ENCODE measurements at places on chromosomes 7 and 10.
A peak's percentile ranks its signal among the peaks of the same experiment; 100 is the strongest.

- DNase-seq: no peak
These were observed 305.6 kb upstream of the ANKRD30A start for GRCh38 chr10:36819781-36820180.

GRCh38 chr10:61837755-61838171 lies 63.7 kb upstream of the ARID5B start:
- peak; percentile 18 for DNase-seq

DNA sequence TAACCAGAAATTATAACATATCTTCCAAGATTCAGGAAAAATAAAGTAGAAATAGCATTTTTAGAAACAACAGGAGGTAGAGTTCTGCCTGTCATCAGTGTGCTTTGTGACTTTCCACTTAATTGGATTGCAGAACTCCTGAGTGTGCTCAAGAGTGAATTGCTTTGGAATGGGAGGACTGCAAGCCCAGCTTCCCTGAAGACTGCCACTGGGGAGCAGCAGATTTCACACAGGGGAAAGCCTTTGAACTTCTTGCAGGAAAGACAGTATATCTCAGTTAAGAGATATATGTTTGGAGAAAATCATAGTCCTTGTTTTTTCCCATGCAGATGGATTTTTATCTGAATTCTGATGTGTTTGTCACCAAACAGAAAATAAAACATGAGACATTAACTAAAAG lies 124.5 kb downstream of the TMEM168 start:
- DNase-seq: peak; percentile 6

DNA sequence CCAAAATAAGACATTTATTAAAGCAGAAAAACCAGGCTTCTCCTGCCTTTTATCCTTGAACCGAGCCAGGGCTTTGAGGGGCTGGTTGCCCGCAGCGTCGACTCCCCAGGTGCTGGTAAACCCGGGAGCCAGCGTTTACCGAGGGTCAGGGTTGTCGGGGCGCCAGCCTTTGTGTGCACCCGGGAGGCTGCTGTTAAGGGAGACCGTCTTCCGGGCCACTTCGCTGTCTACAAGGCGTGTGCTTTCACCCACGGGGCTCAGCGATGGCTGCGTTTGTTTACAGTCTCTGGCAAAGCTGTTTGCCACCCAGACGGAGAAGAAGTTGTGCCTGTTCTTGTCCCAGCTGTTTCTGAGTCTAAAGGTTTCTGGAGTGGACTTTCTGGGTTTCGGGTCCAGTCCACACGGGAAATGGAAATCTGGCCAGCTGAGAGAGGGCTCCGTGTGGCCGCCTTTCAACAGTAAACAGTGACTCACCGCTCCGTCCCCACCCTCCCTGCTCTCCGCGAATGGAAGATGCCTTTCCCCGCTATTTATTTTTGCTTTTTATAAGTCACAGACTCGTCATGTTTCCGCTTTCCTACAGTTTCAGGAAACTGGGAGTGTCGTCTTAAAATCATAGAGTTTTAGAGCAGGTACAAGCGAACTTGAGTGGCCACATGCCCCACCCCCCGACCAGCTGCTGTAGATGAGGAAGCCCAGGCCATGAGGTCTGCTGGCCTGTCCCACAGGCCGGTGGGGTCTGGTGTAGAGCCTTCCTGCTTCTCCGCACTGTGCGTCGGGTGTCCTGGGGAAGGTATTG lies 2.2 kb downstream of the MAFK start:
- peak; percentile 61 for DNase-seq

DNA sequence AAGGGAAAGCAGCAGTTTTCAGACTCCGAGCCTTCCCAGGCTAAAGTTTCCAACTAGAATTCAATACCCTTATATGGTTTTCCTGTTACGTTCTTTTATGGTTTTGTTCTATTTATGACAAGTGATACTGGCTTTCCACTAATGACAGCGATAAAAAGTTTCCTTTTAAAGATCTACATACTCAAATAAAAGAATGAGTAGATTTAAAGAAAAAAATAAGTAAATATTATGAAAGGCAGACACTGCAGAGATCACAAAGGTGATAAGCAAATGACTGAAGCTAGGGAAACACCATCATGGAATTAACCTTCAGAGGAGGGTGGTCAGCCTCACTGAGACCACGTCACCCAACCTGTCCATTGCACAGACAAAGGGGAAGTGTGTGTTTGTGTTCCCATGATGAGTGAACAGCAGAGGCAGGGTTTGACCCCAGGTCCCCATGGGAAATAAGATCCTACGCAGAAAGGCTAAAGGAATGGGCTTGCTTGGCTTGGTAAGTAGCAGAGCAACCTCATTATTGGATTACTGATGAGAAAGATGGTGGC lies 4.0 kb downstream of the VSIR start:
- no peak for DNase-seq

DNA sequence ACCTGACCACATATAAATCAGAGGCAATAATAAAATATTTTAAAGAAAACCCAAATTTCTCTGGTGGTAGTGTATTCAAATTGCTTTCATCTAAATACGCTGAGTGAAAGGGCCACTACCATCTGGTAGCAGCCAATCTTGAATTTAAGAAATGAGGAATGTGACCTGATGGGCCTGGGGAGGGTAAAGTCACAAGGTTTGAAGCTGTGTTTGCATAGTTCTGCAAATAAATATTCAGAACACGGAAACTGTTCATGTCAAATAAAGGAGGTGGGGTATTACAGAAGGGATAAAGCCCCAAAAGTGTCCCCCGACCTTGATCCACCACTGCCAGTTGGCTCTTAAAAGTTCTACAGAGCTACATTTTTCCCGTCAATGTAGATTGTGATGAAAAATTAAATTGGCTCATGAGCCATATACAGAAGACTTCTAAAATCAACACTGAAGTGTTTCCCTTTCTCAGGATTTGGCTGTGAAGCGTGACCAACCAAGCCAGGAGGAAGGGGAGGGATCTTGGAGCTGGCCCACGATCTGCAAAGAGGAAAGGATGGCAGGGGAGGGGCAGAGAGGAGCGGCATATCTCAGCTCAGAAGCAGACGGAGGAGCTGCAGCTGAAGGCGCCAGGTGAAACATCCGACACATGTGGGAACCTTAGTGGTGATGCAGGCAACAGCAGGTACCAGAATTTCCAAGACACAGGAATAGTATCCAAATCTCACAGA lies 39.6 kb downstream of the MPP7 start:
- no peak for DNase-seq

DNA sequence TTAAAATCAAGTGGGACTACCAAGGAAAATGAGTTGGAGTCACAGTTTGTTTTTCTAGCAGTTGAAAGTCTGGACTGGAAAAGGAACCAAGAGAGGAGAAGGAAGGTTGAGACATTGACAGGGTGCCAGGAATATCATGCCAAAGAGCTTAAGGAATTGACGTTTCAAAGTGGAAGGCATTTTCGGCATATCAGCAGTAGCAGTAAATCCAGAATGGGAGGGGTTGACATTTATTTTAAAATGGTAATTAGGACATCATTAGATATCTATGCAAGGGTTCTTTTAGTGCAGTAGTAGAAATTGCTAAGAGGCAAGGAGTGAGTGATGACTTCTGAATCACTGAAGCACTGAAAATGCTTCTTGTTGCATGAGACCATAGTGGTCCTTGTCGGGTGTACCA lies 335.9 kb upstream of the PLXDC2 start:
- no peak for DNase-seq

DNA sequence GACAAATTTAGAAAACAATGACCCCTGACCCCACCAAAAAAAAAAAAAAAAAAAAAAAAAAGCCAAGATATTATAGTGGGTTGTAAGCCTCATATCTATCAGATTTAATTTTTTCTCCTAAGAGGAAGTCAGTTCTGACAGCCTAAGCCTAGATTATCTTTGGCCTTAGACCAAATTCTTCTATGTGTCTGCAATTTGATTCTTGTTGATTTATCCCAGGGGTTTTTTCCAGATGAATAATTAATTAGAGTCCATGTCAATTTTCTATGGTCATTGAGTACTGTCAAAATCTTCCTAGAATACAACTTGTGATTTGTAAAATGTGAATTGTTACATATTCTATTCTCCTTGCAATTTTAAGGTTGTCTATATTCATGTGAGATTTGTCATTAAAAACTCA lies 151.6 kb upstream of the CACNA2D1 start:
- no peak for DNase-seq

DNA sequence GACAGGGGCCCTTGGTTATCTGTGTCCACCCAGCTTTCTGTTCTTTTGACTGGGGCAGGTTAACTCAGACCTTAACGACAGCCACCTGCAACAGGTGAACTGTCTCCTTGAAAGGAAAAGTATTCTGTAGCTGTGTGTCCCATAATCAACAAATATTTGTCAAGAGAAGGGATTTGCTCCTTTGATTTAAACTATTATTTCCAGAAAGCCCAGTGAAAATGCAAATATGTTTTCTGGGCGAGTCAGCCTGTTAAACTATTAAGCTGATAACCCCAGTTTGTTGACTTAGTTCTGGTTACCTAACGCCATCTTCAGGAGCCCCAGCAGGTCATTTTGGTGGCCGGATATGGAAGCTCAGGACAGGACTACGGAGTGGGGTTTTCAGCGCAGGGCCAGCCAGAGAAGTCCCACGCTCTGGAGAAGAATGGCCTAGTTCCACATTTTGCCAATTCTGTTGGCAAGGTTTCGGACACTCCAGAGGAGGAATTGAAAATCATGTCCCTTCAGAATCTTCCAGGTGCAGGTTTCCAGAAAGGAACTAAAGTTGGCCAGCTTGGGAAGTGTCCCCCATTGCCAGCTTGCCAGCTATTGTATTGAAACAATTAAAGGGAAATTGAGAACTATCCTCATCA lies 54.5 kb downstream of the ADRA2A start:
- DNase-seq: no peak

GRCh38 chr7:157396316-157397035 lies 59.7 kb downstream of the DNAJB6 start:
- no peak for DNase-seq

DNA sequence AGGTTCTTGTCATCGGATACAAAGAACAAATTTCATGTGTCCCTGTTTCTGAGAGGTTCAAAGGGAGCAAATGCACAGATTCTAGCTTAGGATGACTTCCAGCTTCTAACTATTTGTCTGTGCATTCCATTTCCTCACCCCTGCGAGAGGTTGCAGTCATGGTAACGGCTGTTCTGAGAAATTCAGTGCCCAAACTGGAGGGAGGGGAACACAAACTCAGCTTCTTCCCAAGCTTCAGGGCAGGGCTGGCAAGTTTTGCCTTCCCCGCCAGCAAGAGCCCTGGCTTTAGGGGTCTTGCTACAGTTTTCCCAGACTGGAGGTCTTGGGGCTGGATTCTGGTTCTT lies 11.1 kb downstream of the FAS start:
- DNase-seq: peak; percentile 39

- no peak for DNase-seq
These were observed 28.4 kb upstream of the CRHR2 start for GRCh38 chr7:30710669-30711068.

GRCh38 chr7:18693406-18693805 lies 197.9 kb downstream of the HDAC9 start:
- DNase-seq: peak; percentile 91

GRCh38 chr10:36457751-36458150 lies 667.6 kb upstream of the ANKRD30A start:
- DNase-seq: no peak

DNA sequence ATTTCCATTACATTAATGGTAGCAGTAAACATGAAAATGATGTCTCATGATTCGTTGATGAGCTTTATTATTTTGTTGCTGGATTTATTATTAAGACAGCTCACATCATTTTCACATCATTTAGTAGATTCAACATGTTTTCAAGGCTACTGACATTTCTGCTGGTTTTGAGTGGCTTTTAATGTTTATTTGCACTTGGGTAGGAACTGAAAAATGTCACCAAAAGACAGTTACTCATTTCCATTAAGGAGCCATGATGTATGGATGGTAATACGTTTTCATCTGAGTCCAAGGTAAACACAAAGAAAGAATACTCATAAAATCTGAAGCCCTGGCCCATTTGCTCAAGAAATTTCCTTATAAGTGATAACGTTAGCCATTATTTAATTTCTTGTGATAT lies 14.8 kb downstream of the PDK4 start:
- DNase-seq: no peak

GRCh38 chr10:69831231-69831855 lies 29.6 kb downstream of the COL13A1 start:
- no peak for DNase-seq

GRCh38 chr10:32333849-32334248 lies 13.1 kb downstream of the EPC1 start:
- no peak for DNase-seq

DNA sequence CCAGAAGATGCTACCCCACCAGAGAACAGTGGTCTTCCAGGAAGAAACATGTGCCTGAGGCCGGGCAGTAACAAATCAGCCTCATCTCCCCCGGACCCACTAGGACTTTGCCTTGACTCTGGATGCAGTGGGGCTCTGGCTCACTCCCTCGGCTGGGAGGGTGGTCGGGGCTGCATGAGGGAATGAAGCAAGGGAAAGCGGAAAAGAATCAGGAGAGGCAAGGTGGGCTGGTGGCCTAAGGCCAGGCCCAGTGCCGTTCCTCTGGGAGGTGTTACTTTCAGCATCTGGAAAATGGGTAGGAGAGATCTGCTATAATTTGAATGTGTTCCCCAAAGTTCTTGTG lies 51.8 kb downstream of the CLEC2L start:
- no peak for DNase-seq

GRCh38 chr10:110352930-110353243 lies 48.2 kb upstream of the SMNDC1 start:
- no peak for DNase-seq

DNA sequence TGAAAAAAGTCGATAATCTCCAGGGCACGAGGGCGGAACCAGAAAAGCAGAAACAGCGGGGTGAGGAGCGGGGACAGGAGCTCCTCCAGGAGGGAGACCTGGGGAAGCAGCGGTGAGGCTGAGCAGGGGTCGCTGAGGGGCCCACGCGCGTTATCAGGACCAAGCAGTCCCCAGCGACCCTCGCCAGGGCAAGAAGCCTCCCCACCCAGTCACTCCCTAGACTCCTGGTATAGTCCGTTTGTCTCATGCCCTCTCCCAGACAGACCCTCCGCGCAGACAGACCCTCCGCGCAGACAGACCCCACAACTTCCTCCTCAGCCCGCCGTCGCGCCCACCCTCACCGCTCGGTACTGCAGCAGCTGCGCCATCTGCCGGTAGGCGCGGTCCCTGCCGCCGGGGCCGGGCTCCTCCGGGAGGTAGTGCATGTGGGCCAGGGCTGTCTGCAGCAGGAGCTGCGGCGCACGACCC lies 6.3 kb downstream of the ATG9B start:
- no peak for DNase-seq

DNA sequence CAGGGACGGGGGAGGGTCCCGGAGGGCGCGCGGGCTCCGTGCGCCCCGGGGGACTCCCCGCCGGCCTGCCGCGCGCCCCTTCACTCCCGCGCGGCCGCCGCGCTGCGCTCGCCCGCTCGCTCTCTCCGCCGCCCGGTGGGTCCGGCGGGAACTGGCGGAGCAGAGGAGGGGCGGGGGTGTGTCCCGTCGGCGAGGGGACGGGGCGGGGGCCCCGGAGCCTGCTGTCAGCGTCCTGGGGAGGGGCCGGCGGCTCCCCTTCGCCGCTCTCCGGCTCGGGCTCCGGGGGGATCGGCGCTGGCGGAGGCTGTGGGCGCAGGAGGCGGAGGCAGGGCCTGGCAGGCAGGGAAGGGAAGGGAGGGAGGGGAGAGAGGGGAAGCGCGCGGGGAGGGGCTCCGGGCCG lies at the start of gene SH3PXD2A:
Gene SH3PXD2A, minus strand, starts transcription at position 153 of the 400 bp plus-strand sequence. CDS start 310 bp downstream, outside the sequence.
- no peak for DNase-seq

GRCh38 chr7:93629291-93629801 lies 54.8 kb upstream of the CALCR start:
- DNase-seq: no peak

GRCh38 chr10:124323111-124323725 lies 95.5 kb downstream of the OAT start:
- no peak for DNase-seq

All from fibroblast of the conjunctiva (primary cell).